Kidney tubule cell (primary cell): ENCODE measurements at places on chromosomes 13 and 19.
A peak's percentile ranks its signal among the peaks of the same experiment; 100 is the strongest.

GRCh38 chr19:39307046-39307821 is 11.0 kb downstream of the IFNL1 start:
- no peak for DNase-seq

- DNase-seq = no peak
These were observed 13.2 kb upstream of the SPART start for GRCh38 chr13:36359301-36359950.

DNA sequence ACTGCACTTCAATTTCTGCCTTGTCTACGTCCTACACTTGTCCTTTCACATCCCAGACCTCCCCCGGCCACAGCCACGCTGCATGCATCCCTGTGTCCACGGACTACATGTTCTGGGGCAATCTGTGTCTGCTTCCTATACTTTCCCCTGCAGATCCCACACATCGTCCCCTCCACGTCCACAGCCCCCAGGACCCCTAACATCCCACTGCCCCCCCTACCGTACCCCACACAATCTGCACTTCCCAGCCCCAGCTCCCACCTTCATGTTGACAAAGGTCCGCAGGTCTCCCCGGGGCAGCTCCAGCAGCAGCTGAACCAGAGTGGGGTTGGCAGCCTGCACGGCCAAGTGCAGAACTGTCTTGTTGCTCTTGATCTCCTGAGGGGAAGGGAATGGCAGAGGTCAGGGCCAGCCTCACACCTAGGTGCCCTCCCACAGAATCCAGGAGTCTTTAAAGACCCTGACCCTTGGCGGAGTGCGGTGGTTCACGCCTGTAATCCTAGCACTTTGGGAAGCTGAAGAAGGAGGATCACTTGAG is 10.2 kb downstream of the NFKBID start:
- DNase-seq = no peak

GRCh38 chr19:50341091-50341564 is 12.0 kb upstream of the KCNC3 start:
- DNase-seq = no peak

- no peak for DNase-seq
These were observed 6.3 kb downstream of the ABCA7 start for GRCh38 chr19:1046117-1046626.

GRCh38 chr19:41339936-41340335 is 13.8 kb downstream of the TGFB1 start:
- DNase-seq = peak; percentile 91

GRCh38 chr13:94009701-94010100 is 469.8 kb downstream of the DCT start:
- DNase-seq = no peak

DNA sequence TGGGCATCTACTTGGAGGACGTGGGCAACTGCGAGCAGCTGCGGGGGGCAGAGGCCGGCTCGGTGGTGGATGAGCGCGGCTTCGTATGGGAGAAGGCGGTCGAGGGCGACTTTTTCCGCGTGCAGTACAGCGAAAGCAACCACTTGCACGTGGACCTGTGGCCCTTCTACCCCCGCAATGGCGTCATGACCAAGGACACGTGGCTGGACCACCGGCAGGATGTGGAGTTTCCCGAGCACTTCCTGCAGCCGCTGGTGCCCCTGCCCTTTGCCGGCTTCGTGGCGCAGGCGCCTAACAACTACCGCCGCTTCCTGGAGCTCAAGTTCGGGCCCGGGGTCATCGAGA is 10.3 kb upstream of the STRN4 start:
- DNase-seq = no peak

DNA sequence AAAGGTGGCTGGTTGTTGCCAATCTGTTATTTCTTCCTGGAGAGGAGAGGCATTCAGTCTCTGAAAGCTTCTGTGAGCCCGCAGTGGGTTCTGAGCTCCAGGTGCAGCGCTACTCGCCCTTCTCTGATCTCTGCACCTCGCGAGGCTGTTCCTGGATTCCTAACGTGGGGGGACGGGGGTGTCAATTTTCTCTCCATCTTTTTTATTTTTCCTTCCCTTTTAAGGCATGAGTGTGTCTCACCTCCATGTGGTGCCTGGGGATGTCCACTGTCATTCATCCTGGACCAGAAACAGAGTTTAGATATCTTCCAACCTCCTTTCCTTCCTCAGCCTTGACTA is 626 bp downstream of the ZNF233 start:
- no peak for DNase-seq

DNA sequence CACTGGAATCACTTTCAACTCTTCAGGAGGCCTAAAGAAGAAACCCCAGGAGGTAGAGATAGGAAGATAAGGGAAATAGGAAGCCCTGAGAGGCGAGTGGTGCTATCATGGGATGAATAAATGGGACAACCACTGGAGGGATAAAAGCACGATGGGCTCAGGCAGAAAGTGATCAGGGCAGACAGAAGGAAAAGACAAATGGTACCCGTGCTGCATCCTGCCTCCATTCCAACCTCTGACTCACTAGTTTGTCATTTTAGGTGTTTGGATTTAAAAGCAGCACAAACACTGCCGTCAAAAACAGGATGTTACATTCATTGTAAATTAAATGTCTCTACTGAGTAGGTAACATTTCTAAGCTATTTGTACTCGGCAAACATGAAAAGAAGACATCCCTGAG is 314.3 kb upstream of the HTR2A start:
- DNase-seq = peak; percentile 44

- no peak for DNase-seq
These were observed 5.7 kb downstream of the LENG1 start for GRCh38 chr19:54153731-54154326.
